ENCODE measurements at places on chromosomes 1 and 21.

DNA sequence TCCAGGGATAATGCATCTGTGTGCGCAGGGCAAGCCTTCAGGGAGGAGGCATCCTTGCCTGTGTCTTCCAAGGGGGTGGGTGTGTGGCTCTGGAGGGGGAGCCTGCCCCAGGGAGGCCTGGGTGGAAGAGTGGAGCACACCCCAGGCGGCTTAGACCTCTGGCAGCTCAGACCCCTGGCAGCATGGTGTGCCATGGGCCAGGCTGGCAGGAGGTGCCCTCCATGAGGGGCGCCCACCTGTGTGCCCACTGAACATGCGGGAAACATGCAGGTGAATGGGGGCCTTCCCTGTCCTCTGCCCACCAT is 1.1 kb upstream of the PANK4 start:
- DNase-seq, result no peak

GRCh38 chr1:93436496-93436895 is 11.4 kb upstream of the FNBP1L start:
- DNase-seq, result no peak

- DNase-seq, result no peak
These were observed 89.8 kb downstream of the NMNAT2 start for GRCh38 chr1:183328371-183328770.

GRCh38 chr1:234844479-234845031 is 234.6 kb upstream of the IRF2BP2 start:
- DNase-seq, result peak; percentile 7

- DNase-seq, result no peak
These were observed 5.5 kb upstream of the PADI1 start for GRCh38 chr1:17199267-17200044.

GRCh38 chr1:224199679-224200078 is 16.6 kb downstream of the DEGS1 start:
- no peak for DNase-seq

GRCh38 chr1:67126111-67126746 is 8.5 kb downstream of the C1orf141 start:
- no peak for DNase-seq

GRCh38 chr1:46218443-46218842 is 15.3 kb downstream of the LURAP1 start:
- no peak for DNase-seq

- DNase-seq, result no peak
These were observed 20.9 kb downstream of the PODN start for GRCh38 chr1:53082826-53083455.

DNA sequence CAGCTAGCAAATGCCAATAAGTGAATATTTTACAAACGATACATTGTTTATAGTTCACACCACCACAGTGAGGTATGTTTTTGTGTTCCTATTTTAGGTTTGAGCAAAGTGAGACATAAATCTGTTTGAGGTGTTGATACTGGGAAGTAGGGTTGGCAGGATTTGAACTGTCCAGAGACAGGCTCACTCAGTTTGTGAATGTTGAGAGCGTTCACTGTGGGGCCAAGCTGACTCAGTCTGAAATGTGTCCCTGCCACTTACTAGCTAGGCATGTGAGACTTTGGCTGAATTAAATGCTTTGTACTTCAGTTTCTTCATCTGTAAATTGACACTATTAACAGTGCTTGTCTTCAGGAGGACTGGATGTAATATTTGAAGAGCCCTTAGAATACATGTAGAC is 35.1 kb downstream of the DIRAS3 start:
- DNase-seq, result no peak

DNA sequence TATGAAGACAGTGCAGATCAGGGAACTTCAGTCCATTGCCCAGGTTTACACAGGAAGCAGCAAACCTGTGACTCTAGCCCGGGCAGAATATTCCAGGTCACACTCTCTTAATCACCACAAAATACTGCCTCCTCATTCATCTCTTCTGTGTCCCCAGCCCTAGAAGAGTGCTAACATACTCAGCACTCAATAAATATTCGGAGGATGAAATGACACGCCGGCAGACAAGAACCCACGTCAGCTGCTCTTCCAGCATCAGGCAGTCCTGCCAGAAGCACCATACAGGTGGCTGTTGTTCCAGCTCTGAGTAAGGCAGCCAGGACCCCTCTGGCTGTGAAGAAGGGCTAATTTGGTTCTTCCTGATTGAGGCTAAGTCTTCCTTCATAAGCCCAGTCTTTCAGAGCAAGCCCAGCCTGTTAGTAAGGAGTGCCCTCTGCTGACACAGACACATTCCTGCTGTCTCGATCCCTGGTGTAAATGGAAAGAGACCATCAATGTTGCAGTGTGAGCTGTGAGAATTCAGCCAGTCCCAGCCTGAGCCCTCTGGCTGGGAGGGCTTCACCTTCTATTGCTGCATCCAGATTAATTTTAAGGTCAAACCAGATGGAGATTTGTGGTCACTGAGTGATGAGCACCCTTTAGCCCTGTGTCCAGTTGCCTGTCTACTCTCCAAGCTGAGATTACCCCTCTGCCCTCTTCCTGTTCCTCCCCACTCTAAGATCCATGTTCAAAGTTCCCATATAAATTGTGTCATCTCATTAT is 45.0 kb upstream of the KIRREL1 start:
- peak; percentile 66 for DNase-seq
